NCI-H1930 (cell line): ENCODE measurements at places on chromosomes 7 and 10.
A peak's percentile ranks its signal among the peaks of the same experiment; 100 is the strongest.

- DNase-seq = no peak
Measured at GRCh38 chr7:32218154-32218467, 147.9 kb upstream of the PDE1C start.

DNA sequence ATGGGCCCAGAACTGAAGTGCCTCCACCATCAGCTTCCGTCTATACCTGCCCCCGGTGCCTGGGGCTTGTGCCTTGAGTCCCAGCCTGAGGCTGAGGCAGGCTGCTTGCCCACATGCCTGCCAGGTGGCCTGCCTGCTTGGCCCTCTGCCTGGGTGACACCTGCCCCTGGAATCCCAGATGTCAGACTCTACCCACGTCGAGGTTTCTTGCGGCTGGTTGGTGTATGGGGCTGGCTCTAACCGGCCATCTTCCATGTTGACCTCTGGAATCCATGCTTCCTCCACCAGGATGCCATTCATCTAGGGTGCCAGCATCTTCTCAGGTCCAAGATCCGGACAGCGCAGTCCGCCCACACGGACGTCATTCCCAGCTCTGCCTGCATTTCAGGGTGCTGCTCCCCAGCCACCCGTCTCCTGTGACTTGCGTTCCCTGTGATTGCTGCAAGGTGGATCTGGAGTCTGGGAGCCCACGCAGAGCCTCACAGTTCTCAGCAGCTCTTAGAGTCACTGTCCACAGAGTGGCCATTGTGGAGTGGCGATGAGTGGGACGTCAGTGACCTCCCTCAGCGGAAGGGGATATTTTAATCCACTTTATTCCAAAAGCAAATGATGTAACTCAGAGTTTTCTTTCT is 298.1 kb downstream of the TCERG1L start:
- no peak for DNase-seq

- no peak for DNase-seq
Measured at GRCh38 chr7:136293841-136294391, 316.8 kb upstream of the MTPN start.

DNA sequence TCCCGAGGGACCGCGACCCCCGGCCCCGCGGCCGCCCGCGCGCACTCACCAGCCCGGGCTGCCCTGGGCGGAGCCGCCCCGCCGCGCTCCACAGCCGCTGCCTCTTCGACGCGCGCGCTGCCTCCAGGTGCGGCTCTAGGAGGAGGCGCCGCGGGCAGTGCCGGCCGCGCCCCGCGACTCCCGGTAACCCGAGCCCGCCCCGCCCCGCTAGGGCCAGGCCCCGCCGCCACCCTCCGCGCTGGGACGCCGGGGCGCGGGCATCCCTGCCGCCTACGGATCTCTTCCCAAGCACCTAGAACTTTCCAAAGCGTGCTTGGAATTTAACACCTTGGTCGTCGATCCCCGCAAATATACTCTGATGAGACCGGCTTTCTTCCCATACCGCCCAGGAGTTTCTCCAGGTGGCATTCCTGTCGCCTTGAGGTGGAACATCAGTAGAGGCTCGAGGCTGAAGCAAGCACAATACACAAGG is at the start of gene SLC26A5:
Gene SLC26A5, minus strand, starts transcription at position 159 of the 472 bp plus-strand sequence. CDS start 24,693 bp downstream, outside the sequence.
- DNase-seq = peak; percentile 51

DNA sequence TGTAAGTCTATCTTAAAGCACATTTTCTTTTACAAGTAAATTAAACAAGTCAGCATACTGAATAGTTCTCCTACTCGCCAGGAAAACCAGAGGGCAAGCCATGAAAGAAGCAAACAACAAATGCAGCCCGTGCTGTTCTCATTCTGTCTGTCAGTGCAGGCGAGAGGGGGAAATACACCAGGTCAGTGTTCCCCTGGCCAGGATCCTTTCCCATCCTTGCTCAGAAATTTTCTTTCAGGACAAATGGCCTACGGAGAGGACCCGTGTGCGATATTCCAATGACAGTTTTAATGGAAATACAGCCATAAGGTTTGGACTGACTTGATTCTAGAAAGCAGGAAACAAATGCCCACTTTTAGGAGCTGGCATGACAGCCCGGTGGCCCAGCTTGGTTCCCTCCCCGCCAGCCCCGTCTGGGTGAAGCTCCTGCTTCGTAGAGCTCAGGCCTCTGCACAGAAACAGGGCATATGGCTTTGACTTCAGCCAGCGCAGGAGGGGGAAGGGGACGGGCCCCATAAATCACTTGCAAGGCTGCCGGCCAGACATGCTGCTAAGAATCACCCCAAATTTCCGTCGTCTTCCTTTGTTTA is 67.8 kb downstream of the FRMD4A start:
- no peak for DNase-seq

DNA sequence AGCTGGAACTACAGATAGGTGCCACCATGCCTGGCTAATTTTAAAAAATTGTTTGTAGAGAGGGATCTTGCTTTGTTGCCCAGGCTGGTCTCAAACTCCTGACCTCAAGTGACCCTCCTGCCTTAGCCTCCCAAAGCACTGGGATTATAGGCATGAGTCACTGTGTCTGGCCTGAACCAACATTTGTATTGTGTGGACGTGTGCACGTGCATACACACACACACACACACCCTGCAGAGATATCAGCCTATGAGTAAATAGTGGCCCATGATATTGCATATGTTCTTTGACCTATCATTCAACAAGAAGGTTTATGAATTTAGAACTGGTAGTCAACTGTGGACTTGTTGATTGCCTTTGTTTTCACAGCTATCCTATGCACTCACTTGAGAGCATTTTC is 161.6 kb downstream of the BAMBI start:
- no peak for DNase-seq
